C1 segment of cervical spinal cord (tissue), 14 donors: ENCODE measurements at places on chromosomes 16 and 17.
A peak's percentile ranks its signal among the peaks of the same experiment; 100 is the strongest.

GRCh38 chr17:39863244-39863917 is 731 bp downstream of the IKZF3 start:
- no peak for DNase-seq

DNA sequence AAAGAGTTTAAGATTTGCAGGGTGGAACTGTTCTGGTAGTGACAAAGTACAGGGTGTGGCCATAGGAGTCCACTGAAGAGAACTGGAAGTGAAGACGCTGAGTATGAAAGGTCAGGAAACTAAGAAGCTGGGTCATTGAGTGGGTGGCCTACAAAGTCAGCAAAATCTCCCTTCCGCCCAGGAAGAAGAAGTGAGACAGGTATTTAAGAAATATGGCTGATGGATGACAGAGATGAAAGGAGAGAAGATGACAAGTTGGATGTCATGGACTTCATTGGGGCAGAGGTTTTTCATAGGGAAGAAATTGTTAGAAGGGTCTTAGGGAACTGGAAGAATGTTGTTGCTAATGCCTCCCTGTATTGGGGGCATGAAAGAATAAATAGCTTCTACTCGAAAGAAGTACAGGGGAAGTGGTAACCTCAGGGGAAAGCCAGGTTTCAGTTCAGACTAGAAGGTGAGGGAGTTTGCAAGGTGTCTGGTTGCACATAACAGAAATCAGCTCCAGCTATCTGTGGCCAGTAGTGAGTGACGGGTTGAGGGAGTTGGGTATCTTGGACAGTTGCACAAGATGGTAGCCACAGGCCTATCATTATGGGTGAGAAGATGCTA is 33.6 kb upstream of the MED13 start:
- no peak for DNase-seq

DNA sequence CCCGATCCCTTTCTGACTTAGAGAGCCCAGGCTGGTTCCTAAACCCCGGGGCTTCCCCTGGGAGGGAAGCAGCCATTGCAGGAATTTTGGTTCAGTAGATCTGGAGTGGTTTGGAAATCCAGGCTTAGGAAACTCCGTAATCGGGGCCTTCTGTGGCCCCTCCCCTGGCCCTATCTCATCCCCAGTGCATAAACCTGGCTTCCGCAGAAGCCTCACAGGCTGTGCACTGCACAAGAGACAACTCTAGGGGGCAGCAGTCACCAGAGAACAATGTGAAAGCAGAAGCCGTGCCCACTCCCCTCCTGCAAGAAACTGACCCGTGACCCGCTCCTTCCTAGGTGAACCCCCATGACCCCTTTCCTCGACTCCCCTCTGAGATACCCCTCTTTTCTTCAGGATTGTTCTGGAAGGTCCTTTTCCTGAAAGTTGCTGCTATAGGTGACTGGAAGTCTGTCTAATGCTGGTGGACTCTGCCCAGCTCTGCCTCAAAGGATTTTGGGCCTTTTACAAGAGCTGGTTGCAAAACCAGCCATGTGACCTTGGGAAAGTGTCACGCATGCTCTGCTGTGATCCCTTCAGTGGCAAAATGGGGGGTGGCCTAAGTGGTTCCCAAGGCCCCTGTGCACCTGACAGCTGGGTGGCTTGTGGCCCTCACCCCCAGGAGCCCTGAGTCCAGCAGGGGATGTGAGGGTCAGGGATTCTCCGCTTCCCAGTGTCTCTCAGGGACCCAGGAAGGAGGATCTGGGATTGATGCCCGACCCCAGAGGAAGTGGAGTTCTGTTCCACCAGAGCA is 14.4 kb downstream of the GUCY2D start:
- no peak for DNase-seq

GRCh38 chr17:37312137-37312923 is 63.5 kb upstream of the C17orf78 start:
- no peak for DNase-seq

GRCh38 chr16:13305019-13305755 is 403.8 kb downstream of the SHISA9 start:
- no peak for DNase-seq

GRCh38 chr17:17783116-17783824 is 53.5 kb downstream of the SREBF1 start:
- DNase-seq, result no peak

DNA sequence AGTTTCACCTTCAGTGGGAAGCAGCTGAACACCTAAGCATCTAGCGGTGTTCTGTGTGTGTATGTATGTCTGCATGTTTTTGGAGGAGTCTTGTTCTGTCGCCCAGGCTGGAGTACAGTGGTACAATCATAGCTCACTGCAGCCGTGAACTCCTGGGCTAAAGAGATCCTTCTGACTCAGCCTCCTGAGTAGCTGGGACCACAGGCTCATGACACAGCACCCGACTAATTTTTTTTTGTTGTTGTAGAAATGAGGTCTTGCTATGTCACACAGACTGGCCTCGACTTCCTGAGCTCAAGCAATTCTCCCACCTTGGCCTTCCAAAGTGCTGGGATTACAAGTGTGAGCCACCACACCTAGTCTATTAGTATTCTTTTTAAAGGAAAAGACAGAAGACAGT is 30.2 kb upstream of the FAAP100 start:
- no peak for DNase-seq

GRCh38 chr17:41256291-41256685 is 1.1 kb downstream of the KRTAP9-9 start:
- no peak for DNase-seq

DNA sequence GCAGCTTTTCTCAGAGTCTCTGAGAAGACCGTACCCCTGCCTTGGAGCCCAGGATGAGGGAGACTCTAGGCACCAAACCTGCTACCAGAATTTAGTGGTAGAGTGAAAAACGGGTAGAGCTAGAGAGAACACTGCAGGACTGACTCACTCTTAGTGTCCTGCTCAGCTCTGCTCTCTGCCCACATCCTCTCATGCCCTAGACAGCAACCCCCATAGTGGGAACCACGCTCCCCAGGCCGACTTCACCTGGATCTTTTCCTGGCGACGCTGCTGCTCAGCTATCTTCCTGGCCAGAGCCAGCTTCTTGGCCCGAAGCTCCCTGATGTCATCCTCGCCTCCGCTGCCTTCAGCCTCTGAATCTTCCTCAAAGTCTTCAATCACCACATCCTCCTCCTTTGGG is 26.7 kb downstream of the HIC1 start:
- no peak for DNase-seq

DNA sequence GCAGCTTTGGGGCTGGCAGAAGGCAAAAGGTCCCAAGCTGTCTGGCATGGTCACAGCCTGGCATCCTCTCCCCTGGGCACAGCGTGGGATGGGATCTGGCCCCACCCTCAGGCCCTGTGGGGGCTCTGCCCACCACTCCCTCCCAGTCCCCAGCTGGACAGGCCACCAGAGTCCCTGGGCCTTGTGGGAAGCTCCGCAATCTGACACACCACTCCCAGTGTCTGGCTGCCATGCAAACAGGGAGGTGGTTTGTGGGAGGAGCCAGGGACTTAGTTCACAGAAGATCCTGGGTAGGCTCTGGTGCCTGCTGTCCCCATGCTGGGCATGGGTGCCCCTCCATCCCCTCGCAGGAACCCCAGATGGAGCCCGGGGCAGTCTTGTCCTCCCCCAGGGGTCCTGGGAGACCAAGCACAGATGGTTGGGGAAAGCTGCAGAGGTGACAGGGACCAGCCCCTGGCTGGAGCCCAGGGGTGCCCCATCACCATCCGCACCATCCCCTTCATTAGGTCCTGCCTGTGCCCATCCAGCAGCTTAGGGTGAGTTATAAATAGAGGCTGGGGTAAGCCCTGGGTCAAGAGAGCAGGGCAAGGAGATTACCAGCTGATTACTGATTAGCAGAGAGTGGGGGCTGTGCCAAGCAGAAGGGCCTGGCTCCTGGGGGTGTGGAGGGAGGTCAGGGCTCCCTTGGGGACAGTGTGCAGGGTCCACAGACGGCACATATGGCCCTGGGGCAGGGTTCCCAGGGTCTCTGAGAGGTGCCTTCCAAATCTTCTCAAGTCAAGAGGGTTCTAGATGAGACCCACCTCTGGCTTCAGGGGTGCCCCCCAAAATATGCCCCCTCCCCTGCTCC is 6.2 kb downstream of the FSCN2 start:
- no peak for DNase-seq

GRCh38 chr16:27624154-27625049 is 74.5 kb downstream of the KATNIP start:
- DNase-seq, result no peak

DNA sequence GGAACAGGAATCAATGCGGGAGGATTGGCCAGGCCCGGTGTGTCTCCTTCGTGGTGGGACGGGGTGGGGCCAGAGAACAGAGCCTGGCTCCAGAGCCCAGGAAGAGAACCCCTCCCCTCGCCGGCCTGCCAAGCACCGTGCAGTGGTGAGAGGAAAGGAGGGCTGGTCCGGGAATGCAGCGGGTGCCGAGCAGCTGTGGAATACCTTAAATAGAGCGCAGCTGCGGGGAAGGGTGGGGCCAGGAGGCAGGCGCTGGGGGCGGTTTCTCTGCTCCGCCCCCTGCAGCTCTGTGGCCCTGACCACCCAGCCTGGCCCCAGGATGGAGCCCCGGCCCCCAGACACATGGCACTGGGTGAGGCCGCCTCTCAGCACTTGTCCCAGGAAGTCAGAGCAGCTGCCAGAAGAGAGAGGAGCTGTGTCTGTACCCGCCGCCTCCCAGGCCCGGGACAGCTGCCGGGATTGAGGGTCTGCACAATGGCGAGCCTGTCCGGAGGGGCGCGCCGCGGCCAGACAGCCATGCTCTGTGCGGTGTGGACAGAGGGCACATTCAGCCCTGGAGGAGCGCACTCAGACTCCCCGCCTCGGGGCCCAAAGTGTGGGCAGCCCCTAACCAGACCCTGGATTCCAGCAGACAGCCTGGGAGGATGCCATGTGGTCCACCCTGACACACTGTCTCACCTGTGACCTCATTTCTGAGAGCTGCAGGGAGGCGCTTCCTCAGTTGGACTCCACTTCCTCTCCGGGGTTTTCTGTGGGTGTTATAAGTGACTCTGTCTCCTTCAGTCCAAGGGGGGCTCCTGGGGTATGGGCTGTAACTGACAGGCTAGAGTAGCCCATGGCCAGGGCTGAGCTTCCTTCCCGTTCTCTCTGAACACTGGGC is 268.8 kb downstream of the SEC14L1 start:
- DNase-seq, result peak; percentile 44

DNA sequence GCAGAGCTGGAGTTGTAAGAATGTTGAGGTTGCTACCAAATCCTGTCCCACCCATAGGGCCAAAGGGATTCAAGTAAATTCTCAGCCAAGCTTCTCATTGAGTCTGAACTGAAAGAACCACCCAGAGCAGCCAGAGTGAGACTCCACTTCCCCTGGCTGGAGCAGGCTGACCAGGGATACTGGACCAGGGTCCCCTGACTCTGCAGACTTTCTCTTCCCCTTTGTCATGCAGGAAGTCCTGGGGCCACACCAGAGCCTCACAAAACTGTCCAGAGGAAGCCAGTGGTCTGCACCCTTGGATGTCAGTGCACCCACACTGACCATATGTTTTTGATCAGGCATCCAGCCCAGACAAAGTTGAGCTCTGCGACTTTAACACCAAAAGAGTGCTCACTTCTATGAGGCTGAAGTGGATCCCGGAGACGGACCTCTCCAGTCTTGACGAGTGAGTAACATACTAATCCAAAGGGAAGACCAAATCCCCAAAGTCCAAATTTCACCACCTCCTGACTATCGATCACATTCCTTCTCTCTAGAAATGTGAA is 4.1 kb downstream of the NXN start:
- DNase-seq, result peak; percentile 6

- DNase-seq, result no peak
Observed at GRCh38 chr17:83034525-83034924, 44.9 kb upstream of the METRNL start.

GRCh38 chr16:12802048-12802447 is 1.6 kb downstream of the CPPED1 start:
- no peak for DNase-seq

- no peak for DNase-seq
Observed at GRCh38 chr16:9787717-9788116, 394.5 kb downstream of the GRIN2A start.

DNA sequence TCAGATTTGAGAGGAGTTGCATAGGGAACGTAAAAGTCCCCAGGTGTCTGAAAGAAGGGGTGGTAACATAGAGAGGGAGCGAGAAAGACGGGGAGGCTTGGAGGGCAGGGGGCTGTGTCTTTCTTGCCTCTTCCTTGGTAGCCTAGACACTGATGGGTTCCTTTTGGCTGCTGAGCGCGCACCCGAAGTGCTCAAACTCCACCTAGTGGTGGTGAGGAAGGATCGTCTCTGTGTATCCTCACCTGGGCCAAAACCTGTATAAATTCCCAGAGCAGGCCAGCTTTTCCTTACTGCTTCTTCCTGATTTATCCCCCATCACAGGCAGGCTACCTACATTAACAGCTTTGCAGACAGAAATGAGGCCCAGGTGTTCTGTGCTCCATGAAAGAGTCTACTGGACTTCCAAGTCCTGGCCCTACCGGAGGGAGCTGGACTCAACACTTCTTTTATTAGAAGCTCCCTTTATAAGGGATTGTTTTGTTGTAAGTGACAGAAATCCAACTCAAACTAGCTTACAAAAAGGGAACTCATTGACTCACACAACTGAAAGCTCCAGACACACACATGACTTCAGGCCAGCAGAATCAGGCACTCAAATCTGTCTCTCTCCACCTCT is 5.5 kb upstream of the SLC25A35 start:
- peak; percentile 16 for DNase-seq

DNA sequence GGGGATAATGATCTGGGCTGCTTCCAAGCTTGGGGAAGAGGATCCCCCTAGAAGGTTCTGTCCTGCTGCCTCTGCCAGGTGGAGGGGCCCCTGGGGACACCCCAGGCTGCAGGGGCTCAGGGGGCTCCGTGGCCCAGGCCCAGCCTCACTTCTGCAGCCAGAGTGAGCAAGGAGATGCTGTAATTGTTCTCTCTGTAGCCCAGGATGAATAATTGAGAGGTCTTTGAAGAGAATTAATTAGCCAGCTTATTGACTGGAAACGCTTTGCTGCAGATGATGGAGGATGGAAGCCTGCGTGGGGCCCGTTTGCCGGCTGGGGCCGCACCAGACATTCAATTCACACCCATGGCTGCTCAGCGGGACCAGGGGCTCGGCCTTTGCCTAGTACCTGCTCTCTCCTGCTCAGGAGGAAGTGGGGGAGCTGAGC is 38.5 kb downstream of the TMEM235 start:
- no peak for DNase-seq

- no peak for DNase-seq
Observed at GRCh38 chr17:9209781-9210370, 188.6 kb downstream of the NTN1 start.

GRCh38 chr17:49861150-49861884 is 13.4 kb upstream of the TAC4 start:
- DNase-seq, result no peak

GRCh38 chr16:15900901-15901500 is 12.6 kb upstream of the CEP20 start:
- no peak for DNase-seq

GRCh38 chr17:48998587-48999440 is 1.6 kb downstream of the IGF2BP1 start:
- no peak for DNase-seq

GRCh38 chr17:17305281-17305801 is 2.2 kb downstream of the NT5M start:
- no peak for DNase-seq

GRCh38 chr16:80527297-80527696 is 13.5 kb upstream of the DYNLRB2 start:
- no peak for DNase-seq
